ENCODE measurements at places on chromosomes 3 and 15.
A peak's percentile ranks its signal among the peaks of the same experiment; 100 is the strongest.

- no peak for DNase-seq
These were observed 64.7 kb downstream of the BFSP2 start for GRCh38 chr3:133464573-133464972.

GRCh38 chr3:105676621-105677300, 192.1 kb downstream of the CBLB start:
- no peak for DNase-seq

- no peak for DNase-seq
These were observed 436.1 kb upstream of the WNT5A start for GRCh38 chr3:55923207-55923606.

GRCh38 chr3:46025139-46025538, 2.1 kb downstream of the XCR1 start:
- no peak for DNase-seq

DNA sequence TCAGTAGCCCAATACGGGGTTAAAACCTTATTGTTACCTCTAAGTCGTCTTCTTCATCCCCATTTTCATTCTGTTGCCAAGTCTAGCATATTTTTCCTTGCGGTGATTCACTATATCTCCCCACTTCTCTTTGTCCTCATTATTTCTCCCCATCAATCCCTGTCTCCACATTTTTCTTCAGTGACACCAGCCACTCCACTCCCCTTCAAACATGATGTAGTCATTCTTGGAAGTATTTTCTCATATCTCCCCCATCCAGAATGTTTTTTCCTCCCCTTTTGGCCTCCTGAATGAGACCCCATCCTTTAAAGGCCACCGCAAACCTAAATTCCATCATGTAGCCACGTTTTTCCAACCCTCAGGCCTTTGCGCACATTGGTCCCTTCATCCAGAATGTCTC, 105.9 kb downstream of the TOP2B start:
- no peak for DNase-seq

- peak; percentile 35 for DNase-seq
These were observed 20.6 kb upstream of the KCTD6 start for GRCh38 chr3:58471025-58471887.

GRCh38 chr15:65930134-65930533, 60.8 kb downstream of the RAB11A start:
- DNase-seq = no peak

DNA sequence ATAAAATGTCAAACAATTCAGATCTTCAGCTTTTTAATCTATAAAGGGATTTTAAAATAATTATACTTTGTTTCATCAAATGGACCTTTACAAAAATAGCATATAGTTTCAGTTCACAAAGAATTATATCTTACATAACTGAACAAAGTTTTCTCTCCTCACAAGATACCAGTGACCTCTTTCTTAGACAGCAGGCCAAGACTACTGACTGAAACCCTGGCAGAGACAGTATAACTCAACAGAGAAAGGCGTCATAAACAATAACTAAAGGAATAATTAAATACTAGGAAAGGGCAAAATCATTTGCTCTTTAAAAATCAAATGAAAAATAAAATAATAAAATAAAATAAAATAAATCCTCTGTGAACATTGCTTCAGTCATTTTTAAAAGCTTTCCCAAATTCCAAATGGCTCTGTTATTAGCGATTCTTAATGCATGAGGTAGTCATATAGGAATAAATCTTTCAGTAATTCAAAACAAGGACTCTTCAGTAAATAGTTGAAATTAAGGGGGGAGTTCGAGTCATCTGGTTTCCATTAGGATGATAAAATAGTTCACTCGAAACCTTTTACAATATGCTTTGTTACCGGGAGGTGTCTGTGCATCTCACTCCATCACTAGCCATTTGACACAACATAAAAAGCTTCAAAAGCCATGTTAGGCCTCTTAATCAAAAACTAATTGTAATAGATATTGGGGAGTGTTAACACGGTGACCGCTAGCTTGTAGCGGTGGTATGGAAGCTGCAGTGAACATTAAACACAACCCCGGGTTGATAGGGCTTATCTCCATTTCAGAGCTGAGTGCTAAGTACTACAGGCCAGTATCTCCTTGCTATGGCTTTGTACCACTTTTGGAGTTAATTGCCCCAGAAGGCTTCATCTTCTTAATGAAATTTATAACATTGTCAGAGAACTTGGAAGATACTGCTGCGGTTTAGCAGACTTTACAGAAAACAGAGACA, 142.9 kb upstream of the NR2F2 start:
- no peak for DNase-seq

- no peak for DNase-seq
These were observed 237.6 kb downstream of the RAP2B start for GRCh38 chr3:153399636-153400035.

- DNase-seq = no peak
These were observed 33.7 kb downstream of the TJP1 start for GRCh38 chr15:29788433-29789034.

GRCh38 chr3:124360155-124360554, 368.2 kb upstream of the ROPN1 start:
- DNase-seq = no peak

DNA sequence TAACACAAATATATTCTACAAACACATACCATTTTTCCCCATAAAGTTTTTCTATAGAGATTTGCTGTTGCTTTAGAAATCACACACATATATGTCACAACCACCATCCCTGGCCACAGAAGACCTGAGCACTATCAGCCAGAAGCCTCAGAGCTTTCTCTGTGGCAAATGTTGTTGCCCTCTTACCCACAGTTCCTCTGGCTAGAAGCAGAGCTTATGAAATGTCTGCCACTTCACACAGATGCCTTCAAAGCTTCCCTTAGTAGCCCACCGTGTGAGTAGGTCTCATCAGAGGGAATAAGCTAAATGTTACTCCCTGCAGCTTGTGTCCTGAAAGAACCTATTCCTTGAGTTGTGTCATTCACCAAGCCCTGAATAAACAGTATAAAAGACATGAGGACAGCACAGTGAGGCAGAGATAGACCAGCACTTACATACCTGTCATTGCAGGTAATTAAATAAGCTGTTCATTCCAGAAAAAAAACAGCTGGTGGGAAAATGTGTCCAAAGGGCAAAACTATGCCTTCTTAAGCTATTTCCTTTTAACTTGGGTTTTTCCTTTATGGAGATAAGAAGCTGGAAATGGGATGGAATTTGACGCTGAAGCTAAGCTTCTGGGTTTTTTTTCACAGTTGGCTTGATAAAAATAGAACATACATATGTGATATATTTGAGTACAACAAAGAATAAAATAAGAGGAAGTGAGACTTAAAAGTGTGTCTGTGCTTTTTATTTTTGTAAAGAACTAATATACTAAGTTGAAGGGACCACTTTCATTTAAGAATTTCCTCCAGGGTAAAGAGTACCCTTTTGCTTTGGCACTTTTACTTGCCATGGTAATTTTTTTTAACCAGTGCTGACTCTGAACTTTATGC, 391.4 kb downstream of the KCNH8 start:
- DNase-seq = no peak

GRCh38 chr3:46304739-46305138, 49.2 kb upstream of the CCR2 start:
- DNase-seq = no peak

Data from amniotic stem cell (primary cell).